Stimulated activated CD8-positive, alpha-beta memory T cell treated with anti-CD3 and anti-CD28 coated beads, Interleukin-15, amount 100 ng/mL, for 4 hours (primary cell): ENCODE measurements at places on chromosomes 13 and 19.
A peak's percentile ranks its signal among the peaks of the same experiment; 100 is the strongest.

DNA sequence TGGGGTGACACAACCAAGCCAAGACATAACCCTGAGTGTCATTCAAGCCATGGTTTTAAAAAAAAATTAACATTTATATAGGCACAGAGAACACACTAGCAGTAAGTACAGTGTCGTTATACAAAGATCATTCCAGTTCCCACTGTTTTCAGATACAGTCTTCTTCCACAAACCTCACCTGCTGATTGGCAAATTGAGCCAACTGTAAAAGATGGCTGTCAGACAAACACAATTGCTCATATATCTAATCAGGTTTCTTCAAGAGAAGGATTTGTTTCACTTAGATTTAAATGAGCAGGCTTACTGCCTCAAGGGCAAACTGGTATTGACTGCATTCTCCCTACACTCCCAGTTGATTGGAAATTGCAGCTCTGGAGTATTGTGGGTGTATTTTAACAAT is 308.9 kb downstream of the RBM26 start:
- no peak for DNase-seq

DNA sequence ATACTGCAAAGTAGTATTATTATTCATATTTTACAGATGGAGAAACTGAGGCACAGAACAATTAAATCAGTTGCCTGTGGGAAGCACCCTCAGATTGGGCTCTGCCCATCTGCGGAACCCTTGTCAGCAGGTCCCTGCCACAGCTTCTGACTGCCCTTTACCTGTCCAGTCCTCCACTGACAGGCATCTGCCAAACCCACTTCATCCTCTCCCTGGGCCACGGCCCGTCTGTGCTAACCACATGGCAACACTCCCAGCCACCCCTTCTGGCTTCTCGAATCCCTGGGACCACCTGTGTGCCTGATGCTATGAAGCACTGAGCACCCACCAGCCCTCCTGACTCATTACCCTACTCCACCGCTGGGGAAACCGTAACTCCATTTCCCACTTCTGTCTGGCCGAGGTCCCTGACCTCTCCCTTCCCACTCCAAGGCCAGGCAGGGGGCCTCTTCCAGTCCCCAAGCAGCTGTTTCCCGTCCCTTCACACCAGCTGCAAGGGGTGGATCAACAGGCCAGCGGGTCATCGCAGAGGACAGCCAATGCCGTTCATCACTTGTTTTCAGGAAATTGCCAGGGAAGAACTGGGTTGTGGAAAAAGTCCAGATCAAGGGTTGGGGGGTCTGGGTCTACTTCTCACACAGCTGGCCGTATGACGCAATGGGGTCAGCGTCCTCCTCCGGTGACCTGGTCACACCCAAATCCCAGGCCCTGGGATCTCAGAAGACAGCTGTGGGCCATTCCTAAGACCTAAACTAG is 2.5 kb downstream of the KANK3 start:
- no peak for DNase-seq

DNA sequence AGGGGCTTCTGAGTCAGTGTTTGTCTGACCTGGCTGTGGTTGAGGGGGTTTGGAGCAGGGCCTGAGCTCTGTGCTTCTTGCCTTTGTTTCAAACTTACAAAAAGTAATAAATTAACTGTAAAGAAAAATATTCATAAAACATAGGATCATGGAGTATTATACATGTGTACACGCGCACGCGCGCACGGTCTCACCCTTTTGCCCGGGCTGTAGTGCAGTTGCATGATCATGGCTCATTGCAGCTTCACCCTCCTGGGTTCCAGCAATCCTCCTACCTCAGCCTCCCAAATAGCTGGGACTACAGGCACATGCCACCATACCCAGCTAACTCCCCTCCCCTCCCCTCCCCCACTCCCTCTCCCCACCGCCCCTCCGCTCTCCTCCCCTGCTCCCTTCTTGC is 23.5 kb downstream of the TDRD12 start:
- no peak for DNase-seq

GRCh38 chr13:39102981-39103490 is 64.8 kb downstream of the NHLRC3 start:
- no peak for DNase-seq

GRCh38 chr19:17215127-17215971 is at the start of gene USE1:
Gene USE1 (plus strand): TSS chr19:17215357. CDS start chr19:17215406, 49 bp downstream.
- peak; percentile 69 for DNase-seq

GRCh38 chr13:76440568-76440967 is 445.6 kb downstream of the KCTD12 start:
- DNase-seq = no peak

- DNase-seq = no peak
Measured at GRCh38 chr19:11286312-11286974, 9.5 kb upstream of the TSPAN16 start.

- no peak for DNase-seq
Measured at GRCh38 chr13:31955741-31956140, 75.8 kb upstream of the FRY start.

DNA sequence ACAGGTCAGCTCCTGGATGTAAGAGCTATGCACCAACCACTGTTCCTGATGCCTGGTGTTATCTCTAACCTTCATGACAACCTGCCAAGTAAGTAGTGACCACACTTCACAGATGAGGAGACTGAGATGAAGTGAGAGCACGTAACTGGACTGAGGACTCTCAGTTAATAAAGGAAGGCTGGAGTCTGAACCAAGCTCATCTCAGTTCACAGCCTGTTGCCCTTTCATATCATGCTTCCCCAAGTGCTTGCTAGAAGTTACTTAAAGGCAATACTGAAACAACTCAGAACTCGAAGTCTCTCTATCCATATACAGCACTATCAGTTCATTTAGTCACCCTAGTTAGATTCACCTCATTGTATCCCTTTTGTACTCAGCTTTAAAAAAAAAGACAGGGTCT is 119.7 kb downstream of the ABCC4 start:
- DNase-seq = no peak
